ENCODE measurements at places on chromosomes 12 and 14.

DNA sequence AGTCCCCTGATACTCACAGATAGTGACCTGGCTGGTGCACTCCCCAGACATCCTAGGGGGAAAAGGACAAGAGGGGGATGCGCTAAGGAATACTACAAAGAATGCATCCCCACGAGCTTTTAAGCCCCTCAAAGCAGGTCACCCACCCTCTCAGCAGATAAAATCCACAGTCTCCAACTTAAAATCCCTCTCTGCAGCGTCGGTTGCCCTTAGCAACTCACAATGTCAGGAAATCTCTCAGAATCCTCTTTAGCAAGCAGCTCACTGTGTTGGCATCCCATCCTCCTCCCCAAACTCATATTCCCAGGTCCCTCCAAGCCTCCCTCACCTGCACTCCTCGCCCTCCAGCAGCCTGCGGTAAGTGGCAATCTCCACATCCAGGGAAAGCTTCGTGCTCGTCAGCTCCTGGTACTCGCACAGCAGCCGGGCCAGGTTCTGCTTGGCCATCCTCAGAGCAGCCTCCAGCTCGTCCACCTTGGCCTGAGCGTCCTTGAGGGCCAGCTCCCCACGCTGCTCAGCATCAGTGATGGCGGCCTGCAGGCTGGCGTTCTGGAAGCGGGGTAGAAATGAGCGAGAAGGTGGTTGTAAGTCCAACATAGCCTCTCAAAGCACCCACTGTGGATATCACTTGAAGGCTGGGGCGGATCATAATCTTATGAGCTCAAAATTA, 5.5 kb upstream of the KRT79 start:
- no peak for DNase-seq

DNA sequence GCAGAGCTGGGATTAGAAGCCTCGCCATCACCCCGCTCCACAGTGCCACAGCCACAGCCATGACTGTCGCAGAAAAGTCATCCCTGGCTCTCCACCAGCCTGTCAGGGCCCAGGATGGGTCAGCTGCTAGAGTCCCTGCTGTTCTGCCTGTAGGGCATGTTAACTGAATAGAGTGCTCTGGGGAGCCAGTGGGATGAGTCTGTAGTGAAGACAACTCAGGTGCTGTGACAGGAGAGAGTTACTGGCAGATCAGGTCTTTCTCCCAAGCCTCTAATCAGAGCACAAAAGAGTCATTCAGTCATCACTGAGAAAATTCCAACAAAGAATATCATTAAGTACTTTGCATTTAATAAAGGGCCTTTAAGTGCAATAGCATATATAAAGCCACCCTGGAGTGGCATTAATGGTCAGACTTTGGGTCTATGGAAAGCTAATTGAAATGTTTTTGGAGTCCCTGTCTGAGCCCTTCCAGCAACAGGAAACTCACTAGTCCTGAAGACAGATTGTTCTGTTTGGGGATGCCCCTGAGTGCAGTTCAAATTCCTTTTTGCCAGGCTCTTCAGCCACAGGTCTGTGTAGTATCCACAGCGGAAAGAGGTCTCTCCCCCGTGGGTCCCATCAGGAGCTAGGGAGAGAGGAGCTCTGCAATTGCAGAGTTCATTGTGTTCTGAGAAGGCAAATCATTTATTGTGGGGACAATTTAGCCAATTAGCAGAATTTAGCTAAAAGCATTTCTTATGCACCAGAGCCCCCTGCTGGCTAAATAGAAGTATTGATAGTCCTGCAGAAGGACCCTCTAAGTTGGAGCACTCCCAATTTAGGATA, 45.2 kb upstream of the C14orf132 start:
- no peak for DNase-seq

DNA sequence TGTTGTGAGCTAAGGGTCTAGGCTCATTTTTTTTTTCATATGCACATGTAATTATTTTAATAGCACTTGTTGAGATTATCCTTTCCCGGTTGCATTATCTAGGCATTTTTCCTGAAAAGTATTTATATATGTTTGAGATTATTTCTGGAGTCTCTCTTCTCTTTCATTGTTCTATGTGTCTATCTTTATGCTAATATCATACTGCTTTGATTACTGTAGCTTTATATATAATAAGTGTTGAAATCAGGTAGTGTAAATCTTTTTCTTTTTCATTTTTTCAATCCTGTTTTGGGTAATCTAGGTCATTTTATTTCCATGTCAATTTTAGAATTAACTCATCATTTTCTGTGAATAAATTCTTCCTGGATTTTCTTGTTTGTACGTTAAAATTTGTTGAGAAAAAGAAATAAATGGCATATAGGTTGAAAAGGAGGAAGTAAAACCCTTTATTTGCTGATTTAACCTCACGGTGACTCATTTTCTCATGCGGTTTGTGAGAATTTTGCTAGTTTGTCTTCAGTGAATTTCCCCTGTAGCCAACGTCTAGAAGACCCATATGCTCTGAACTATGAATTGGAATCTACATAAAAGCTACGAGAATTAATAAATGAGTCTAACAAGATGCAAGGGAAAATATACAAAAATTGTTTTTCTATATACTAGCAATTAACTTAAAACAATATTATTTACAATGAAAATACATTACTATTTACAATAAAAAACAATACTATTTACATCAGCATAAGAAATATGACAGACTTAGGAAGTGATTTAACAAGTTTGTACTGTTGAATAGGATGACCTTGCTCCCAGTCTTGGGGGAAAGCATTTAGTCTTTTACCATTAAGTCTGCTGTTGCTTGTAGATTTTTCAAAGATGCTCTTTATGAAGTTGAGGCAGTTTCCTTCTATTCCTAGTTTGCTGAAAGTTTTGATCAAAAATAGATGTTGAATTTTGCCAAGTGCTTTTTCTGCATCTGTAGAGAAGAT, 105.0 kb downstream of the SNAPC1 start:
- DNase-seq: no peak

- no peak for DNase-seq
Measured at GRCh38 chr12:18992336-18992735, 137.2 kb upstream of the PLEKHA5 start.

DNA sequence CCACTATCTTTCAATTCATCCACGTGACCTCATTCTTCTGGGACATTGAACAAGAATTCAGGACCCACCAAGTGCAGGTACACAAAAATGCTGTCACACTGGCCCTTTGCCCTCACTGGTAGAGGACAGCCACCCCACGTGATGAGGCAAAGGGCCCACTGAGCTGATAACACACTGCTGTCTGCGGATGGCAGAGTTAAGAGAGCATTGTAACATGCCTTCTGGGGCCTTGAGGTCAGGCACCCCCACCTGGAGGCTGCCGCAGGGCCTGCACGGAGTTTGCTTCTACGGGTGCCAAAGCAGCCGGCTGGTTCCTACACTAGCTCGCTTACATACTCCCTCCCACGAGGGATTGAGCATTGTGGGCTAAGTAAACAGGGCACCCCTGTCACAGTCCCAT, 101.0 kb downstream of the LRIG3 start:
- no peak for DNase-seq

DNA sequence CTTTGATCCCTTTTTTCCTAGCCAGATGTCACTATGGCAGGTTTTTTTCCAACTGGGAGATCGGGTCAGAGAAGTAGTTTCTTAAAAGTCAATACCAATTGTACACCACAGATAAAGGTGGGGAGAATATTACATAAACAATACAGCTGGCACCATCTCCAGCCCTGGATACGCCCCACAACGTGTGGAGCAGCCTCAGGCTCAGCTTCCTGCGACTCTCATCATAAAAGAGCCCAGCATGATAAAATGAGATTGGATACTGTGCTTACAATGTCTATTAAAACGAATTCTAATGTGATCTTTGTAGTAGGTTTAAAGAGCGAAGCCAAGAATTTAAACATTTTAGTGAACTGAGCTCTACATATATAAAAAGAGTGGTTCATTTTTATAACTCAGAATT, 21.5 kb downstream of the EFCAB11 start:
- DNase-seq: no peak

DNA sequence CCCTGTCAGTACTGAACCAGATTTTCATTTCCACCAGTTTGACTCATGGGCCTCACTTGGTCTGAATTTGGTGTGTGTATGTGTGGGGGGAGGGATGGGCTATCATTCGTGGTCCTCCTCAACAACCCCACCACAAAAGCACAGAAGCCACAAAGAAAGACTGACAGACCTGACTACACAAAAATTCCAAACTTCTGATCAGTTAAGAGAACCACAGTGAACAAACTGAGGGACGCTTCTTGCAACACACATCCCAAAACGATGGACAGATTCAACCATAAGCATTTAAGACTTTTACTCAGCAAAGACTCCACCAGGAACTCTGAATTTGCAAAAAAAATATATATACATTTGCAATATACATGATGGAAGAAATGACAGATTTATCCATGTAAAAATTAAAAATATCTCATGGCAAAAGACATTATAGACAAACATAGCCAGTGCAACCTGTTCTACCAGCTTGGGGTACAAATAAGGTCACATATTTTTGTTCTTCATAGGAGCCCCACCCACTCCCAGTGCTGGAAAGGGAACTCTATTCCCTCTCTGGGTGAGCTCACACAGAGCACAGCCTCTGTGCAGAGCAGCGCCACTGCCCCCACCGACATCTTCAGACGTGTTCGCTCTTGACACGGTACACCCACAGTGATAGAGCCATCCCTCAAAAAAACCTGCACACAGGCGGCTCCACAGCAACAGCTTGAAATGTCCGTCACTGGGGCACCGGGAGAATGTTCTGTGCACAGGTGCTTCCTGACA, 49.7 kb downstream of the JAG2 start:
- DNase-seq: no peak

DNA sequence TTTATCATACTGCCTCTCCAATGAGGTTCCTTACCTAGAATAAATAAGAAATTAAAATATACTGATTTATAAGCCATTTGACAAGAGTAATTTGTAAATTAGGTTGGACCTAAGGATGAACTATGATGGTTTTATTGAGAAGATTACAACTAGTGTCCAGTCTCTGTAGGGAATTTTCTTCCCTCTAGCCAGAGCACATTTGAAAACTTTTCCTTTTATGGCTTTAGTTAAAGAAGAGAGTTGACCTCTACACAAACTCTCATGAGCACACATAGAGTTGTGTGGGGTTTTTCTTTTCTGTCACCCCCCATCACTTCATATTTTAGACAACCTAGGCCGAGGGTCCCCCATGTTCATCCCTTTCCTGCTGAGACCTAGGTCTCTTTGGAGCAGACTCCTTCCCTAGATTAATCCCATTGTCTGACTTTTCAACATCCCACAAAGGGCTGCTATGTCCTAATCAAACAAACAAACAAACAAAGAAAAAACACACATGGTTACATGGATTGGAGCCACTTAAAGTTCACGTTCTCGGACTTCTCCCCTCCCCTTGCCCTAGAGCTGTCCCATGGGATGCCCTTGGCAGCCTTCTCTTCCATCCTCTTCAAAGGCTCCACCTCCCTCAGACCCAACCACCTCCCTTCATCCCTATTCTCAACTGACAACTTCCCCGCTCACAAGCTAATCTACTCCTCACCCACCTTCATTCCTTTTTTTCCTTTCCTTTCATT, 40.7 kb downstream of the GPR135 start:
- no peak for DNase-seq

- no peak for DNase-seq
Measured at GRCh38 chr12:57694459-57695019, 607 bp downstream of the OS9 start.

DNA sequence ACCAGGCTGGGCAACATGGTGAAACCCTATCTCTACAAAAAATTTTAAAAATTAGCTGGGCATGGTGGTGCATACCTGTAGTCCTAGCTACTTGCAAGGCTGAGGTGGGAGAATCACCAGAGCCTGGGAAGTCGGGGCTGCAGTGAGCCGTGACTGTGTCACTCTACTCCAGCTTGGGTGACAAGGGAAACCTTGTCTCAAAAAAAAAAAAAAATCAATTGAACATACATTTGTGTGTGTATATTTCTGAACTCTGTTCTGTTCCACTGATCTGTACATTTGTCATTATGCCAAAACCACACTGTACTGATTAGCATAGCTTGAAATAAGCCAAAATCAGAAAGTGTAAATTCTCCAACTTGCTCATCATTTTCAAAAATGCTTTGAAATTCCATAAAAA, 254.6 kb downstream of the SOX5 start:
- no peak for DNase-seq

- no peak for DNase-seq
Measured at GRCh38 chr14:77598366-77599070, 17.9 kb downstream of the SPTLC2 start.

GRCh38 chr12:24415934-24416333, 466.5 kb upstream of the SOX5 start:
- no peak for DNase-seq

DNA sequence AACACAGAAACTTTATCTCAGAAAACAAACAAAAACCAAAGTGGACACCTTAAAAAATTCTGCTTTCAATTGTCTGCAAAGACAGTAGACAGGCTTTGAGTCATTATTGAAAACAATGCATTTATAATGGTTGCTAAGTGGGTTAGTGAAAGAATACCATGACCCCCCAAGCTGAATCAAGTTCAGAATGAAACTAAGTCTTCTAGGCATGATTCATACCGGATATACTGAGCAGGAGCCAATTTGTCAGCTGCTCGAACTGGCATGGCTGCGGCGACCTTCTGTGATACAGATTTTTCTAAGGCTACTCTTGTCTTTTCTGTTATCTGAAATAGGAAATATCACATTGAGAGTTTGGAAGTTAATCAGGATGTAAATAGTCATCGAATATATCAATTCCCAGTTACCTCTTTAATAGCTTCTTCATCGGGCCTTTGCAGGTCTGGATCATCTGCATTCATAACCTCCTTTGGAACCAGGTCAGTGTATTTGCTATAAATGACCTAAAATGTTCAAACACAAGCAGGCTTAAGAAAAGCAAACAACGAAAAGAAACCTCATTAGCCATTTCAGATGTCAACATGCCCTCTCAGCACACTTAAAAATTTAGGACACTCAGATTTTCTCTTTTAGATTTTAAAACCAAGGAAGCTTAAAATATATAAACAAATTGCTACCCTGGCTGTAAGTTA, 22.3 kb downstream of the SNW1 start:
- DNase-seq: no peak

DNA sequence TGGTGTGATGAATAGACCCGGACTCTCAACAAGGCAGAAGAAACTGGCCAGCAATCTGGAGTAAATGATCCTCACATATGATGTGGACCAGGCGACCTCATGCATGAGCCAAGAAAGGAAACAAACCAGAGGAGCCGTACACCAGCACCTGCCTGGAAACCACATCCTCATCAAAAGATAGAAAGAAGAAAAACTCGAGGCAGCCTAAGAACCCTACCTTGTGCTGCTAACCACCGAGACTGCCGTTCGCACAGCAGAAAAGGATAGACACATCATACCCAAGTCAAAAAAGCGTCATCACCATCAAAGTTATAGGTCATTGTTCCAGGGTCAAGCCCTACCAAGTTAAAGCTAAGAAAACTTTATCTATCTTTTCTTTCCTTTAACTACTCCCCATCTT, 66.7 kb downstream of the RESF1 start:
- DNase-seq: no peak

GRCh38 chr12:42299392-42300308, 26.2 kb downstream of the ZCRB1 start:
- DNase-seq: peak; percentile 69

GRCh38 chr12:98425859-98426258, 89.5 kb upstream of the TMPO start:
- no peak for DNase-seq

- no peak for DNase-seq
Measured at GRCh38 chr12:68624933-68625332, 14.2 kb downstream of the RAP1B start.

GRCh38 chr12:113340061-113340460, 5.2 kb upstream of the SLC8B1 start:
- DNase-seq: no peak

- DNase-seq: no peak
Measured at GRCh38 chr12:7016958-7017571, 1.2 kb downstream of the LPCAT3 start.
